Effector memory CD8-positive, alpha-beta T cell (primary cell): ENCODE measurements at places on chromosomes 12 and 14.

DNA sequence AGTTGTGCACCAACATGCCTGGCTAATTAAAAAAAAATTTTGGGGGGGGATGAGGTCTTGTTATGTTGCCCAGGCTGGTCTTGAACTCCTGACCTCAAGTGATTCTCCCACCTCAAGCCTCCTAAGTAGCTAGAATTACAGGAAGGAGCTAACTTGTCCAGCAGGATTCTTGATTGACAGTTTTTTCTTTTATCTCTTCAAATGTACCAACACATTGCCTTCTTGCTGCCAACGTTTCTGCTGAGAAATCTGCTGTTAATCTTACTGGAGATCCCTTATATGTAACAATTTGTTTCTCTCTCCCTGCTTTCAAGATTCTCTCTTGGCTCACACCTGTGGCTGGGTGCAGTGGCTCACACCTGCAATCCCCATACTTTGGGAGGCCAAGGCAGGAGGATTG lies 22.4 kb upstream of the MARK3 start:
- no peaks in the 10 kb centered on the region for H3K36me3 ChIP-seq
- no peak for DNase-seq
- peaks cover 12% of the 10 kb centered on the region for H3K27me3 ChIP-seq
- H3K27ac ChIP-seq: no peak overlapping the region

GRCh38 chr14:58104808-58105207 lies 47.2 kb downstream of the ARMH4 start:
- no peak for DNase-seq
- H3K27ac ChIP-seq: no peak overlapping the region
- peaks cover 34% of the 10 kb centered on the region for H3K27me3 ChIP-seq
- H3K4me1 ChIP-seq: peaks cover 3% of the 10 kb centered on the region
- no peaks in the 10 kb centered on the region for H3K36me3 ChIP-seq
- H3K4me3 ChIP-seq: no peak overlapping the region

DNA sequence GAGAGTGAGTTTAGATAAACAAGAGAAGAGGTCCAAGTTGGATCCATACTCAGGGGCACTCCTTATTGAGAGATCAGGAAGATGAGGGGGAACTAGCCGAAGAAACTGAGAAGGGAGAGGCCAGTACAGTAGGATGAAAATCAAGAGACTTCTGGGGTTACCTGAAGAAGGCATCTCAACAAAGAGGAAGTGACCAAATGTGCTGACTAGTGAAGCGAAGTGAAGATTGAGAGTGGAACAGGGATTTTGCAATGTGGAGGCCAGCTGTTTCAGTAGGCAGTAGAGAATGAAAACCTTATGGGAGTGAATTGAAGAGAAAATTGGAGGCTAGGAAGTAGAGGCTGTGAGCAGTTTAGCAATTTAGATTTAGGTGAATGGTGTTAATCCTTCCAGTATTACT lies 153.0 kb downstream of the SYNE2 start:
- peak overlapping the region; percentile 55 for H3K27ac ChIP-seq
- H3K4me1 ChIP-seq: peaks cover 4% of the 10 kb centered on the region
- no peaks in the 10 kb centered on the region for H3K27me3 ChIP-seq
- H3K4me3 ChIP-seq: no peak overlapping the region
- peaks cover 76% of the 10 kb centered on the region for H3K36me3 ChIP-seq

DNA sequence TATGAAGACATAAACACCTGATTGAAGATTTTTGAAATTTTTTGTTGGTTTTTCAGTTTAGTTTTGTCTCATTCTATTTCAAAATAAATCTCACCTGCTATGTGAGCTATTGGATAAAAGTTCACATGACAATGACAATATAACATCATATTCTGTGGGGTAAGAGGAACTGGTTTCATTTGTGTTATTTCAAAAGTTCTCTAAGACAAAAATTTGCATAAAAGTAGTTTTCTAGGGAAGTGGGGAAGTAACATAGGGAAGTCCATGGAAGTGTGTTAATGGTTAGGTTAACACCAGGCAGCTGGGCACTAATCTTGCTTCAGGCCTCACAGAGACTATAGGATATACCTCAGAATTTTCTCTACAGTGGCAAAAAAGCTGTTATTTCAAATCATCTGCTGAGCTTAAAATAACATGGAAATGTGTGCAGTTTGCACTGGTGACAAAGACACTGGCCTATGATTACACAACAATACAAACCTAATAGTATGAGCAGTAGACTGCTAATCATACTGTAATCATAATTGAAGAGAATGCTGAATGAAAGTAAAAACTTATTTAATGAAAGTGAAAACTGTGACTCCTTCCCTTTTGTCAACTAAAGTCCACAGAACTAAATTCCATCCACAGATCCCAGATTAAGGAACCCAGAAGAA lies 710.6 kb upstream of the TMEM132C start:
- H3K36me3 ChIP-seq: peaks cover 3% of the 10 kb centered on the region
- H3K27me3 ChIP-seq: no peaks in the 10 kb centered on the region
- DNase-seq: no peak
- H3K4me3 ChIP-seq: no peak overlapping the region

DNA sequence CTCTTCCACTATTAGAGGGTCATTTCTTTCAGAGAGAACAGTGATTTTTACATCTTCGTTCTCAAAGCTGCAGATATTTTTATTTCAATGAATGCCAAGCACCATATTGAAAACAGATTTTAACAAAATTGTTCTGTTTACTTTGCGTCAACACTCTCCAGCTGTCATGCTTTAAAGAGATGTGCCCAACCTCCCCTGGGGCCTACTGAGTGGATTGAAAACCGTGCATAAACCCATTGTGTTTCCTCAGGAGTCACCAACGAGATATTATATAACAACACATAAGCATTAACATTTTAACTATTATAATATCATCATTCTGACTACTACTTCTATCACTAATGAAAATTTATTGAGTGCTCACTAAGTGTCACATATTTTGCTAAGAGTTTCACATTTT lies 81.6 kb downstream of the MYF5 start:
- peaks cover 3% of the 10 kb centered on the region for H3K36me3 ChIP-seq
- no peaks in the 10 kb centered on the region for H3K4me1 ChIP-seq
- H3K27ac ChIP-seq: no peak overlapping the region
- no peak for DNase-seq
- no peaks in the 10 kb centered on the region for H3K27me3 ChIP-seq
- H3K4me3 ChIP-seq: no peak overlapping the region

GRCh38 chr12:123489580-123489979 lies 31.6 kb downstream of the SNRNP35 start:
- no peak overlapping the region for H3K4me3 ChIP-seq
- no peak for DNase-seq
- H3K36me3 ChIP-seq: no peaks in the 10 kb centered on the region
- no peaks in the 10 kb centered on the region for H3K27me3 ChIP-seq
- H3K4me1 ChIP-seq: peaks cover under 1% of the 10 kb centered on the region

- no peaks in the 10 kb centered on the region for H3K36me3 ChIP-seq
- no peaks in the 10 kb centered on the region for H3K4me1 ChIP-seq
- H3K27me3 ChIP-seq: no peaks in the 10 kb centered on the region
Measured at GRCh38 chr12:83141460-83141994, 454.8 kb downstream of the TMTC2 start.

GRCh38 chr14:41230683-41231082 lies 376.0 kb upstream of the LRFN5 start:
- no peak overlapping the region for H3K4me3 ChIP-seq
- no peak overlapping the region for H3K27ac ChIP-seq

DNA sequence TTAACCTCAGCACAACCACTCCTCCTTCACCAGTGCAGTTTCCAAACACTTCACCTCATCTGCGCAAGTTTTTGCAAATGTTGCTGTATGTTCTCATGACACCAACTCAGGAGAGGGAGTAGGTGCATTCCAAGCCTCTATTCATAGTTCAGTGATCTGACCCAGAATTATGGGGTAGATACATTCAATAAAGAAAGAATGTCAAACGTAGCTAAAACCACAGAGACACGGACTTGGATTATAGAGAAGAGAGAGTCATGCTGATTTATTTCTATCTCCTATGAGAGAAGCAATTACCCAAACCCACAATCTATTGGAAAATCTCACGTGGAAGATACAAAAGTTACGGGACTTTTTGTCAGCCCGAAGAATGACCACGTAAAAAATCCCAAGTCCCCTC lies 1006.0 kb upstream of the TMEM132C start:
- no peak for DNase-seq
- H3K4me1 ChIP-seq: no peaks in the 10 kb centered on the region
- peaks cover 13% of the 10 kb centered on the region for H3K27me3 ChIP-seq
- no peak overlapping the region for H3K4me3 ChIP-seq

GRCh38 chr14:82657186-82657675 lies 1123.6 kb upstream of the SEL1L start:
- H3K4me1 ChIP-seq: no peaks in the 10 kb centered on the region
- no peak overlapping the region for H3K27ac ChIP-seq

- H3K27me3 ChIP-seq: no peaks in the 10 kb centered on the region
- no peak for DNase-seq
- H3K27ac ChIP-seq: peak overlapping the region; percentile 83
- H3K4me1 ChIP-seq: peaks cover 24% of the 10 kb centered on the region
- peaks cover 70% of the 10 kb centered on the region for H3K36me3 ChIP-seq
Measured at GRCh38 chr14:55059333-55059732, 7.9 kb downstream of the MAPK1IP1L start.

DNA sequence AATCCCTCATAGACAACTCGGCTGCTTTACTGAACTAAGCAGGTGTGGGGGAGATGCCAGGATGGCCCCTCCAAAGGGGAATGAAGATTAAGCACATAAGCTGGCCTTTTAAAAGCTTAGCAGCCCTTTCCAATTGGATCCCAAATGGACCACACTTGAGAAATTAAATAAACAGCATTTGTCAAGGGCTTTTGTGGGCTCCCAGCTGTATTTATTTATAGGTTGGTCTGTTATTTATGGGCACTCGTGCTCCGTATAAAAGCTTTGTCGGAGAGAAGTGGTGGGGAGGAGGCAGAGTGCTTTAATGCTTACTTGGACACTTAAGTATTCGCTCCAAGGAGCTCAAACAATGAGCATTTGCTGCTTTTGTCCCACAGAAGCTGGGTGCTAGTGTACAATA lies 580.2 kb downstream of the MED13L start:
- H3K27ac ChIP-seq: no peak overlapping the region
- H3K4me1 ChIP-seq: no peaks in the 10 kb centered on the region
- H3K4me3 ChIP-seq: no peak overlapping the region
- H3K36me3 ChIP-seq: no peaks in the 10 kb centered on the region

GRCh38 chr14:104219731-104220214 lies 81.4 kb downstream of the KIF26A start:
- no peak for DNase-seq
- H3K27me3 ChIP-seq: peaks cover 15% of the 10 kb centered on the region
- no peak overlapping the region for H3K27ac ChIP-seq

DNA sequence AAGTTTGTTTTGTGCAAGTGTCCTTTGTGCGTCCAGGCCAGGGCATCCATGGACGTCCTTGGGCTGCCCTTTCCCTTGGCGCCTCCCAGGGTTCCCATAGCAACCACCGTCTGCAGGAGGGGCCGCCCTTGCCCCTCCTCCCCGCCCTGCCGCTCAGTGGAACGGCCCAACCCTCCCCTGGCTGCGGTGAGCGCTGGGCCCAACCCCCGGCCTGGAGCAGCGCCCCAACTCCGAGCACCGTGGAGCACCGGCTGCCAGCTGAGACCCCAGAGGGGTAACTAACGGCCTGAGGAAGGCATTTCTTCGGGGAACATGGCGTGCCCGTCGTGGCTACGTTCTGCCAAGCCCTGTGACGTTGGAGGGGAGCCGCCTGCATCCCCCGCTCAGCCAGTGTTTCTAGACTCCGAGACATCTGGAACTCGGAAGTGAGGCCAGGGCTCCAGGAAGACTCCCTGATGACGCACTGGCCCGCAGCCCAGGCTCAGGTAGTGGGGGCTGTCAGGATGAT lies 5.3 kb upstream of the ACACB start:
- peak overlapping the region; percentile 78 for H3K4me3 ChIP-seq
- peaks cover 3% of the 10 kb centered on the region for H3K4me1 ChIP-seq

GRCh38 chr14:62428429-62429203 lies 616.6 kb downstream of the KCNH5 start:
- H3K27ac ChIP-seq: no peak overlapping the region
- H3K27me3 ChIP-seq: no peaks in the 10 kb centered on the region
- H3K4me1 ChIP-seq: no peaks in the 10 kb centered on the region
- no peak for DNase-seq

DNA sequence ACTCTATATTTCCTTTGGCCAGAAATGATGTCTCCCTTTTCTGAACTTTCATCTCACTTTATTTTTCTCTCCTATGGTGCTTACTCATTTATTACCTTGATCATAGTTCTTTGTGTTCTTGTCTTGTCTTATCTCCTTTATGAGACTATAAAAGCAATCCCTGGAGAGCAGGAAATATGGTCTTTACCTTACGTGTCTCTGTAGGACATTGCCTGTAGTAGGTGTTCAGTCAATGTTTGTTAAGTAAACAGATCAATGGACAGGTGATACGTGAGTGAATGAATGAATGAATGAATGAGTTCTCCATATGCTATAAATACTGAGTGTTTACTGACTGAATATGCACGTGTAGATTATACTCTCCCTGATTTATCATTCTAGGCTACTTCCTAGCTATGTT lies 193.7 kb upstream of the HMGA2 start:
- no peak overlapping the region for H3K27ac ChIP-seq
- H3K4me3 ChIP-seq: no peak overlapping the region
- no peaks in the 10 kb centered on the region for H3K27me3 ChIP-seq
- H3K4me1 ChIP-seq: no peaks in the 10 kb centered on the region
- DNase-seq: no peak
- H3K36me3 ChIP-seq: no peaks in the 10 kb centered on the region

DNA sequence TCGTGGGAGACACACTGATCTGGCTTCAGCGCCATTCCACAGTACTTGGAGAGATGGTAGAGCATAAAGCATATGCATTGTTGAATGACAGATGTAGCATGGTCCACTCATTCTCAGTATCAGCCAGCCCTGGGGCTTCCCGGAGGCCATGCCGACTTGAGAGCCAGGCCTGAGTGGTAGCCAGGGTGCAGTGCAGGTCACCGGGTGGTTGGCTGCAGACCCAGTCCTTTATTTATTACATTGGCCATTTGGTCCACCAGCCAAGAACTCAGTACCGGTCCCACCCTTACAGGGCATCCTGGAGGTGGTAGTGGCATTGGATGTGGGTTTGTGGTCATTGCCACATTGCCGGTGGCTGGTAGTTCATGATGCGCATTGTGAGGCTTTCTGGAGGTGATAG lies 121.6 kb upstream of the RTL1 start:
- H3K4me1 ChIP-seq: no peaks in the 10 kb centered on the region
- no peak overlapping the region for H3K4me3 ChIP-seq
- H3K27me3 ChIP-seq: peaks cover 11% of the 10 kb centered on the region
- no peak for DNase-seq

DNA sequence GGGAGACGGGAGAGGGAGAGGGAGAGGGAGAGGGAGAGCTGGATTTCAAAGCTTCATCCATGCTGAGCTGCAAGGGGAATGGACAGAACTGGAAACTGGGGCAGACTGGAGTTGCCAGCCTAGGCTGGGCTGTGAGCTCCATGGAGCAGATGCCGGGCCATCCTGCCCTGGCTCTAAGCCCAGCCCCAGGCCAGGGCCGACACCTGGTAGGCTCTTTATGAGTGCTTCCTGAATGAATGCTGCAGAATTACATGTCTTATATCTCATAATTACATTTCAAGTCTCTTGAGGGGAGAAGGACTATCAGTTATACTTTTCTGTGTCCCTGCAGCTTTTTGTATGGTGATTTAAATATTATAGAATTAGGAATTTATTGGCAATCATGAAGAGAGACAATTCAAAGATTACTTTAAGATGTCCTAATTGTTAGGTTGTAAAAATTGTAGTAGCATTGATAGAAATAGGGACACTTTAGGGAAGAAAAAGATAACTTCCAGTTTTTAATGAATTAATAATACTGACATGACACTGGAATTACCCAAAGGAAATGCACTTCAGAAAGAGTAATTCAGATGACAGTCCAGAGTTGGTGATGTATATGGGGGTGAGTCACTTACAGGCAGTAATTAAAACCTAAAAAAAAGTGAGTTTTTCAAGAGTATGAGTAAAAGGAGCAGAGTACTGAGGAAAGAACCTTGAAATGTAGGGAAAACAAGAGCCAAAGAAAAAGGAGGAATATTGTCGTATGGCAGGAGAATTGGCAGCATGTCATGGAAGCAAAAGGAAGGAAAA lies 29.0 kb downstream of the SCYL2 start:
- H3K27ac ChIP-seq: no peak overlapping the region
- no peak for DNase-seq
